ENCODE measurements at places on chromosomes 1 and 21. TPM values are rescaled to one million over a fixed set of nuclear protein-coding genes. Genes with fewer than 3 reads are reported as not detected.

AMPD1 gene
- total RNA-seq: not detected

KLHL21 gene
- total RNA-seq: 57.4 TPM

TYW3 gene
- total RNA-seq: 5.9 TPM

HSD11B1 gene
- total RNA-seq: 134 TPM

CFAP74 gene
- not detected for total RNA-seq

CD247 gene
- total RNA-seq: not detected

BSND gene
- not detected for total RNA-seq

SDF4 gene
- 230 TPM for total RNA-seq

GBP2 gene
- total RNA-seq: 30.5 TPM

S100A7 gene
- not detected for total RNA-seq

VWA1 gene
- total RNA-seq: 14.0 TPM

ASAP3 gene
- total RNA-seq: 51.4 TPM

RASSF5 gene
- total RNA-seq: 8.2 TPM

SLC44A5 gene
- 0.25 TPM for total RNA-seq

PLPPR4 gene
- total RNA-seq: 0.20 TPM

FABP3 gene
- total RNA-seq: 2.4 TPM

ETNK2 gene
- total RNA-seq: 7.5 TPM

CELA3B gene
- total RNA-seq: not detected

TFF3 gene
- not detected for total RNA-seq

MMEL1 gene
- not detected for total RNA-seq

SYCP1 gene
- not detected for total RNA-seq

FMOD gene
- total RNA-seq: 29.1 TPM

ACTA1 gene
- total RNA-seq: not detected

HAO2 gene
- total RNA-seq: not detected

LINGO4 gene
- not detected for total RNA-seq

C1QTNF12 gene
- total RNA-seq: 0.93 TPM

OR6Y1 gene
- not detected for total RNA-seq

S100A7A gene
- total RNA-seq: not detected

RAB25 gene
- total RNA-seq: not detected

OR2T29 gene
- not detected for total RNA-seq

DMRTA2 gene
- not detected for total RNA-seq

BCL10 gene
- 15.7 TPM for total RNA-seq

MCOLN2 gene
- total RNA-seq: 0.20 TPM

SPRR1A gene
- total RNA-seq: not detected

CHAF1B gene
- total RNA-seq: 1.2 TPM

COP1 gene
- 26.8 TPM for total RNA-seq

NDUFV3 gene
- total RNA-seq: 48.0 TPM

DIRAS3 gene
- 6.2 TPM for total RNA-seq

LCE2B gene
- total RNA-seq: not detected

REN gene
- not detected for total RNA-seq

NSUN4 gene
- total RNA-seq: 13.5 TPM

CAMSAP2 gene
- total RNA-seq: 21.0 TPM

SEMA6C gene
- total RNA-seq: 2.8 TPM

RIT1 gene
- 10.4 TPM for total RNA-seq

KLF17 gene
- not detected for total RNA-seq

TNFRSF14 gene
- total RNA-seq: 23.1 TPM

ILDR2 gene
- total RNA-seq: not detected
